ENCODE measurements at places on chromosomes 2 and 18.

DNA sequence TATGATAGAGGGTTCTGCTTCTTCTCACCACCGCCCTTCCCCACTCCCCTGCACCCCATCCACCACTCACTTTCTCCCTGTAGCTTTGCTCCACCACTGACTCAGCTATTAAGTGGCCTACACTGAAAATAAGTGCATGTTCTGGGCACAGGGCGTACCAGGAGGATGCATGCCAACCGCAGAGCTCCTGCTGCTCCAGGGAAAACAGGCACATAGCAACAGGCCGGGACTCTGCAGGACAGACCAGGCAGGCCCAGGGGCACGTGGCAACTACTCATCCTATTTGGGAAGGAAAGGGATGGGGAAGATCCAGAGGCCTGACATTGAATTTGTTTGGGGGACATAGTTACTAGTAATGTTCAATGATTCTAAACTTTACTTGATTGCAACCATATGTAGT lies 28.4 kb downstream of the ARL4C start:
- no peak for DNase-seq

DNA sequence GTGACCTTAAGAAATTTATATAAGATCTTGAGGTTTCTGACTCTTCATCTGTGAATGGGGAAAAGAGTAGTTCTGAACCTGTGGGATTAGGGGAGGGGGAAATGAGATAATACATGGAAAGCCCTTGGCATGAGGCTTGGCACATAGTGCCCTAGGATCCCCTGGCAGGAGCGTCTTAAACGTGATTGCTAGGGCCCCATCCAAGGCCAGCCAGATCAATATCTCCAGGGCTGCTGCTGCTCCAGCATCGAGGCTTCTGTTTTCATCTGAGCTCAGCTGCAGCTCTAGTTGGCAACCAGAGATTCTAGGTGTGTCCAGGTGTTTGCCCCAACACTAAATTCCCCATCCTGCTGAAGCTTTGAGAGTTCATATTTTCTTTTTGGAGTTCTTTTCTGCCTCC lies 71.0 kb downstream of the IL1R2 start:
- DNase-seq = no peak

GRCh38 chr2:237536083-237536415 lies 30.3 kb upstream of the PRLH start:
- DNase-seq = no peak

GRCh38 chr2:226477221-226478108 lies 322.2 kb downstream of the IRS1 start:
- no peak for DNase-seq

DNA sequence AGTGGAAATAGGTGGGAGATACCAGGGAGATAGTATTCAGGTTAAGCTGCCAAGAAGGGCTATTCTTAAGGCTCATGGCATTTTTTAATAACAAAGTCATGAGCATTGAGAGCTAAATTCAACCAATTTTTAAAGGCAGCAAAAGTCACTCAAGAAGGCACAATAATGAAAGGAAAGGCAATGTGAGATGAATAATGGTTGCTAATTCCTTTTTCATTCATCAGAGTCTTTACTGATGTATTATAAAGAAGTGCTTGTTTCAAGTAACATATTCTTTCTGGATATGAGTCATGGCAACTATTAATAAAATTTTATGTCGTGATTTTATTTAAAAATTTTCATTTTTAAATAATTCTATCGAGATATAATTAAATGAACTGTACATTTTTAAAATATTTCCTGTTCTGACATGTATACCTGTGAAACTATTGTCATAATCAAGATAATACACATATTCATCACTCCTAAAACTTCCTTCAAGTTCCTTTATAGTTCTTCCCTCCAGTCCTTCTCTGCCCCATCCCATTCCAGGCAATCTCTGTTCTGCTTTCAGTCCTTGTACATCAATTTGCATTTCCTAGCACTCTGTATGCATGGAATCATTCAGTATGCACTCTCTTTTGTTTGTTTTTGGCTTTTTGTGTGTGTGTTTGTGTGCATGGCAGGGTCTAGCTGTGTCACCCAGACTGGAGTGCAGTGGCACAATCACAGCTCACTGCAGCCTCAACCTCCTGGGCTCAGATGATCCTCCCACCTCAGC lies 40.8 kb downstream of the VWC2L start:
- DNase-seq = no peak

- DNase-seq = no peak
Observed at GRCh38 chr2:197170208-197170607, 140.4 kb downstream of the ANKRD44 start.

All from CD8-positive, alpha-beta T cell (primary cell).